ENCODE measurements at places on chromosomes 16 and 17.
A peak's percentile ranks its signal among the peaks of the same experiment; 100 is the strongest.

GRCh38 chr17:43469145-43469544 is 14.6 kb upstream of the DHX8 start:
- no peak for DNase-seq

- no peak for DNase-seq
These were observed 101.2 kb downstream of the TTC19 start for GRCh38 chr17:16100737-16101400.

DNA sequence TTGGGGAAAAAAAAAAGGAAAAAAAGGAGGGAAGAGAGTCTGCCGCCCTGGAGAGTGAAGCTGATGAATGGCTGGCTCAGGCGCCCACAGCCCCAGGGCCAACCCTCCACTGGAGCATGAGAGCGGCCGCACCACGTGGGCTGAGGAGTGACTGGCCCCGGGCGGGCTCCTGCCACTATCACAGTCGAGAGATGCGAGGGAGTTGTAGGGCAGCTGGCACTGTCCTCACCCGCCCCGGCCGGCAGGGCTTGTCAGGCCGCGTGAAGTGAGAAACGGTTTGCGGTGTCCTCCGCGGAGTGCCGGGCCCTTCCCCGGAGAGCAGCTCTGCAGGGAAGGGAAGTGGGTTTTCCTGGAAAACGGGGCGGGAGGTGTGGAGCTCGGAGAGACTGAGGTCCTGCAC is 45.9 kb downstream of the JPH3 start:
- no peak for DNase-seq

DNA sequence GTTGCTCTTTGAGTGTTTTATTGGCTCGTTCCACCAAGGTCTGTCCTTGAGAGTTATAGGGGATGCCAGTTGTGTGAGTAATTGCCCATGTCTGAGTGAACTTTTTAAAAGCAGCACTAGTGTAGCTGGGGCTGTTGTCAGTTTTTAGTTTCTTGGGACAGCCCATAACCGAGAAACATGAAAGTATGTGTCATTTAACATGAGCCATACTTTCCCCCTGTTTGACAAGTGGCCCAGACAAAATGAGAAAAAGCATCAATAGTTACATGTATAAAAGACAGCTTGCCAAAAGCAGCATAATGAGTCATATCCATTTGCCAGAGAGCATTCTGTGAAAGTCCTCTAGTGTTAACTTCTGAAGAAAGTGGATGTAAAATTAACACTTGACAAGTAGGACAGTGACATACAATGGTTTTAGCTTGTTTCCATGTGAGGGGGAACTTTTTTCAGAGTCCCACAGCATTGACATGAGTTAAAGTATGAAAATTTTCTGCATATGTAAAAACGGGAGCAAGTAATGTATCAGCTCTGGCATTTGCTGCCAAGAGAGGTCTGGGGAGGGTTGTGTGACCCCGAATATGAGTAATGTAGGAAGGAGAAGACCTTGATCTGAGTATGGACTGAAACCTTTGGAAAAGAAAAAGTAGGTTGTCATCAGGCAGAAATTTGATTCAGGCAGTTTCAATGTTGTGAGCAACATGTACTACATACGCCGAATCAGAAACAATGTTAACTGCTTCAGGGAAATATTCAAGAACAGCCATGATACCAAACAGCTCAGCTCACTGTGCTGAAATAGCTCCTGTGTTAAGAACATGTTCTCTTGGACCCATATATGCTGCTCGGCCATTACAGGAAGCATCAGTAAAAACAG is 56.8 kb upstream of the ARL4D start:
- no peak for DNase-seq

DNA sequence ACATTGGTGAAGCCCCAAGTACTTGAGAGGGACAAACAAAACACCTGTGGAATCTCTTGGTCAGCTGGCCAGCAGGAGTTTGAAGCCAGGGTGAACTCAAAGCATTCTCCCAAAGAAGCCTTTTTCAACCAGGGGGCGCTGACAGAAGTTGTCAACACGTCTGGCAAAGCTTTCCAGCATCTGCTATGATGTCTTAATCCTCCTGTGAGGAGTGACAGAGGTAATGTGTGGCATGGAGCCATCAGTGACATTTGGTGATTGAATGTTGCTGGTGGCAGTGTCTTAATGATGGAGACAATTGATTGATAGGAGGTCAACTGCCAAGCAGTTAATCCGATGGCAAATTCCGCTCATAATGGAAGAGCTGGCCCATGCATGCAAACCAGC is 257.6 kb upstream of the HSBP1 start:
- no peak for DNase-seq

GRCh38 chr16:20415541-20415940 is 6.2 kb downstream of the ACSM5 start:
- DNase-seq = no peak

GRCh38 chr17:32520737-32521404 is 34.1 kb downstream of the CDK5R1 start:
- DNase-seq = no peak

GRCh38 chr17:1639549-1640180 is 5.9 kb downstream of the SCARF1 start:
- DNase-seq = no peak

- DNase-seq = no peak
These were observed 2.8 kb downstream of the NDEL1 start for GRCh38 chr17:8438441-8438840.

DNA sequence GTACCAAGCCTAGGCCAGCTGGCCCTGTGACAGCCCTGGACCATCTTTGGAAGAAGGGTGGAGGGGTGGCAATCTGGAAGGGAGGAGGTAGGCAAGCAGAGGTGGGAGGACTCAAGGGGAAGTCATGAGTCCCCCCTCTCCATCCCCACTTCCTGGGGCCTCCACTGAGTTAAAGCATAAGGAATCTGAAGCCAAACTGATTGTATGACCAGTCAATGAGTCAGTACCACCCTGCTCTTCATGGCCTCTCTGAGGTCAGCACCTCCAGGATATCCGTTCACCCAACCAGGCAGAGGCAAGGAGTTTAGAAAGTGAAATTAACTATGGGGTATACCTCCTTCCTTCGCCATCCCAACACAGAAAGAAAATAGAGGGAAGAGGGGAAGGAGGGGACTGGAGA is 272.7 kb downstream of the SOX9 start:
- no peak for DNase-seq

DNA sequence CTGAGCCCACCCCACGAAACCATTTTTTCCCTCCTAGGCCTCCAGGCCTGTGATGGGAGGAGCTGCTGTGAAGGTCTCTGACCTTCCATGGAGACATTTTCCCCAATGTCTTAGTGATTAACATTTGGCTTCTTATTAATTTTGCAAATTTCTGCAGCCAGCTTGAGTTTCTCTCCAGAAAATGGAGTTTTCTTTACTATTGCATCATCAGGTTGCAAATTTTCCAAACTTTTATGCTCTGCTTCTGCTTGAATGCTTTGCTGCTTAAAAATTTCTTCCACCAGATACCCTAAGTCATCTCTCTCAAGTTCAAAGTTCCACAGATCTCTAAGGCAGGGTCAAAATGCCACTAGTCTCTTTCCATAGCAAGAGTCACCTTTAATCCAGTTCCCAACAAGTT is 12.9 kb upstream of the MYH4 start:
- no peak for DNase-seq

DNA sequence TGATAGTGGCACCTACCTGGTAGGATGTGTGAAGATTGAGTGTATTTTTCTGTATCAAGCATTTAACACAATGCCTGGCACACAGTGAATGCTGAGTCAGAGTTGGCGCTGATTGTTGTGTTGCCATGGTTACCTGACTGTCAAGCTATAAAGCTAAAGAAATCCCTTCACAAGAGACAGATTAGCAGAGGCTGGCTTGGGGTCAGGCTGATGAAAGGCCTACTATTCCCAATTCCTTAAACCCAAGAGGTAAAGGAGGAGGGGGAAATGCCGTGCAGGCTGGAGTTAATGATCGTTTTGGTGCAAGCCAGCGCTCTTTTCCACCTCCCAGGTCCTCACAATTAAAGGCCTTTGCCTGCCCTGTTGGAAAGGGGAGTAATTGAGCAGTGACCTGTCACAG is 5.9 kb downstream of the CLEC19A start:
- peak; percentile 22 for DNase-seq

GRCh38 chr17:7314719-7315569 is at the start of gene GPS2:
Gene GPS2, minus strand, starts transcription at chr17:7315360. Its CDS starts 308 bp downstream, at chr17:7315052.
- DNase-seq = peak; percentile 90

- no peak for DNase-seq
These were observed 39.7 kb downstream of the USP10 start for GRCh38 chr16:84739349-84740124.

GRCh38 chr17:15662681-15663080 is 21.4 kb downstream of the TRIM16 start:
- DNase-seq = no peak

GRCh38 chr17:44122816-44123355 is 555 bp downstream of the HDAC5 start:
- DNase-seq = no peak

DNA sequence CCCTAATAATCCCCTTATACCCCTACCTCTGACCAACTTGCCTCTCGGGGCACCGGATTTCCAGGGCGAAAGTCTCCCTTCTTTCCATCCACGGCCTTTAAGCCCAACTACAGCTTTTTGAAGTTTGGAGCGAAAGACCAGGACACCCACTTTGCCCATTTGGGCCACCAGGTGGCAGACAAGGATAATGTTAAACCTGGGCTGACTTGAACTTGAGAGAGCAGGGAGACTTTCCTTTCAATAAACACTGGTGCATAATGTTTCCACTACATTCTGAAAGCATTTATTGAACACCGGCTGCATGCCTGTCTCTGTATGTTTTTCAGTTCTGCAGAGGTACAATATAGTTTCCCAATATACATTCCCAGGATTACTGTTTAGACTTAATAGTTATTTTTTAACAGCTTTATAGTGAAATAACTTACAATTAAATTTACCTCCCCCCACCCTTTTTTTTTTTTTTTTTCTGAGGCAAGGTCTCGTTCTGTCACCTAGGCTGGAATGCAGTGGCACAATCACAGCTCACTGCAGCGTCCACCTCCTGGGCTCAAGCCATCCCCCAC is 6.9 kb upstream of the CES3 start:
- peak; percentile 71 for DNase-seq

DNA sequence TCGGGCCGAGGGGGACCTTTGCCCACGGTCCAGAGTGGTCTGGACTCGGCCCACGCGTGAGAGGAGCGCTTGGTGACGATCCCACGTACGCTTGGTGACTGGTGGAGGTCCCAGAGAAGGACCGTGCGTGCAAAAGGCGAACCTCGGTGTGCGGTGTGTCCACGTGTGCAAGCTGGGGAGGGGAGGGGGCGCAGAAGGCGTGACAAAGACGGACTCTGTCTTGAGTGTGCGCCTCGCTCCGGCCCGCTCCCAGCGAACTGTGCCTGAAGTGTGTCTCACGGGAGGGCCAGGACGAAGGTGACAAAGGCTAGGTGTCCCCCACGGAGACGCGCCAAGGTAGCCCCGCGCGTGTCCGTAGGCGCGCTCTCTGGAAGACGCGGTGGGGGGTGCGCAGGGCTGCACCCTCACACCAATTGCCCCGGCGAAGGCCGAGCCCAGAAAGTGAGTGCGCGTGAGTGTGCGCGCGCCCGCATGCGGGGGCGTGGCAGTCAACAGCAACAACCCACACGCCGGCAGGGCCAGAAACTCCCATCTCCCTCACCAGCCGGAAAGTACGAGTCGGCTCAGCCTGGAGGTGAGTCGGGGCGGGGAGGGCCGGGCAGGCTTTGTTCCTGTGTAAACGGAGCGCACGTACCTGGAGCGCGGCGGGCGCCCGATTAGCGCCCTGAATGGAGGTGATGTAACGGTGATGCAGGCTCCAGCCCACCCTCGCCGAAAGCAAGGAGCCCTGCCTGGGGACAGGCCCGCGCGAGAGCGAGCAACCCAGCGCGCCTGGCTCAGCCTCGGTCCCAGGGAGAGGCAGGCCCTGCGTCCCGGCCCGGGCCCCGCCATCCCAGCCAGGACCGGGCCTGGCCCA is at the start of gene GPRC5C:
GPRC5C (plus strand) TSS at position 521 of the 856 bp plus-strand sequence. CDS start 7,689 bp downstream, outside the sequence.
- DNase-seq = peak; percentile 97

- peak; percentile 54 for DNase-seq
These were observed 4.7 kb downstream of the NOD2 start for GRCh38 chr16:50697881-50698767.

- no peak for DNase-seq
These were observed 344.6 kb downstream of the XYLT1 start for GRCh38 chr16:17126156-17126555.

- no peak for DNase-seq
These were observed 147.6 kb upstream of the HS3ST3A1 start for GRCh38 chr17:13749166-13749890.

- DNase-seq = peak; percentile 93
These were observed at the start of gene HSPB9 for GRCh38 chr17:42122371-42123303. Gene HSPB9, plus strand, starts transcription at chr17:42122804. Its CDS starts 47 bp downstream, at chr17:42122851.

DNA sequence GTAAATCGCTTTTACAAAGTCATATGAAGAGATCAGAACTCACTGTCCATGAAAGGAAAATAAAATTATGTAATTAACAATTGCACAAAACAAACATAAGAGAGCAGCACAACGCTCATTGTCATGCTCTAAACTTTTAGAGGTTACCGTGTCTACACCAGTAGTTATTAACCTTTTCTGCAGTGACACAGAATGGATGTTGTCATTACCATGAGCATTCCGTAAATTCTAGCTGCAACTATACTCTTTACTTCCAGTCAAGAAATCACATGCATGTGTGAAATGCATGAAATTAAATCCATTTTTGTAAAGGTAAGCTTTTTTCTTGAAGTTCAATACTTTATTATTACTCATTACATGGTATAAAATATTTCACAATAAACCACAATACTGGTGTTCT is 38.2 kb downstream of the USP32 start:
- DNase-seq = no peak

GRCh38 chr16:58421529-58421928 is 29.3 kb downstream of the GINS3 start:
- no peak for DNase-seq

GRCh38 chr17:10360578-10360977 is 12.2 kb downstream of the MYH13 start:
- no peak for DNase-seq

DNA sequence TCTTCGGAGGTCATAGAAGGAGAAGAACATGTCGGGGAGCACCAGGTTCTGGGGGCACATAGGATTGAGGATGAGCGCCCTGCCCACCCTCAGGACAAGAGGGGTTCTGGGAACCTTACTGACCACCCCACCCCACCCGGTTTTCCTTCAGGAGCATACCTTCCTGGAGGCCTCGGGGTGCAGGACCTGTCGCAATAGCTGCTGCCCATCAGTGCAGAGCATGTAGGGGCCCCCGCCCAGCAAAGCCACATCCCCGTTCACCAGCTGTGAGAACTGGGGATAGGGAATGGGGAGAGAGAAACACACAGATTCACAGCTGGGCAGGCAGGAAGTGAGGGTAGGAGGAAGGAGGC is 2.1 kb downstream of the ESRP2 start:
- DNase-seq = no peak

- no peak for DNase-seq
These were observed 27.4 kb upstream of the KDM6B start for GRCh38 chr17:7806587-7806986.
